ENCODE measurements at places on chromosomes 3 and 15.

GRCh38 chr3:107212618-107213017 lies 164.6 kb upstream of the CCDC54 start:
- DNase-seq, result no peak

DNA sequence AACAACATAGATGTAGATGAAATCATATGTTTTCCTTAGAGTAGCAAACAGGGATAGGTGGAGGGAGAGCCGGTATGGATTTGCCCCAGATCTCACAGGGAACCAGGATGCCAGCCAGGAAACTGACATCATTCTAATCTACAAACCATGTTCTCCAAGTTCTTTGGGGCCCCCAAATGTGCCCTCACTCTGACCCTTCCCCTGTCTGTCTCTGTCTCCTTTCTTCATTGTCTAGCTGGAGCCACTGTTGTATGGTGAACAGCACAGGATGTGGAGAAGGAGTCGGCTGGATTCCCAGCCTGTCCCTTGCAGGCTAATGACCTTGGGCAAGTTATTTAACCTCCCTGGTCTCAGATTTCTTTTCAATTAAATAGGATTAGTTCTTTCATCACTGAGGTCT lies 962 bp downstream of the ATP13A5 start:
- DNase-seq, result no peak

DNA sequence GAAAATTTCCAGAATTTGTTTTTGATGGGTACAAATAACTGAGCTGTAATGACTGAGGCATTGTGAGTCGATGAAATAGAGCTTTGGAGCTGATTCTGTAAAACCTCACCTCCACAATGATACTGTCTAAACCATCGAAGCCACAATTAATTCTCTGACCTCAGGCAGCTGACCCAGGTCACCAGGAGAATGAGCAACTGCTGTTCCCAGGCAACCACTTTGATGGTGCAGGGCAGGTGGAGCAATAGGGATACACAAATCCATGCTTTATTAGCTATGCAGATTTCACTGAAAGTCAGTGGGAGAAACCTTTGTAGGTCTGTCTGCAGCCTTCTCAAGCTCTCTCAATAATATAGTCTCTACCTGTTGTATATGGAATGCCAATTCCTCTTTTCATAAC lies 204.4 kb downstream of the RYR3 start:
- no peak for DNase-seq

GRCh38 chr3:194001-194400 lies 2.6 kb upstream of the CHL1 start:
- no peak for DNase-seq

- no peak for DNase-seq
Measured at GRCh38 chr3:181687731-181688130, 24.0 kb upstream of the SOX2 start.

GRCh38 chr3:33037471-33037870 lies 59.5 kb downstream of the GLB1 start:
- DNase-seq, result no peak

GRCh38 chr3:56467801-56468183 lies 475 bp downstream of the ERC2 start:
- no peak for DNase-seq

DNA sequence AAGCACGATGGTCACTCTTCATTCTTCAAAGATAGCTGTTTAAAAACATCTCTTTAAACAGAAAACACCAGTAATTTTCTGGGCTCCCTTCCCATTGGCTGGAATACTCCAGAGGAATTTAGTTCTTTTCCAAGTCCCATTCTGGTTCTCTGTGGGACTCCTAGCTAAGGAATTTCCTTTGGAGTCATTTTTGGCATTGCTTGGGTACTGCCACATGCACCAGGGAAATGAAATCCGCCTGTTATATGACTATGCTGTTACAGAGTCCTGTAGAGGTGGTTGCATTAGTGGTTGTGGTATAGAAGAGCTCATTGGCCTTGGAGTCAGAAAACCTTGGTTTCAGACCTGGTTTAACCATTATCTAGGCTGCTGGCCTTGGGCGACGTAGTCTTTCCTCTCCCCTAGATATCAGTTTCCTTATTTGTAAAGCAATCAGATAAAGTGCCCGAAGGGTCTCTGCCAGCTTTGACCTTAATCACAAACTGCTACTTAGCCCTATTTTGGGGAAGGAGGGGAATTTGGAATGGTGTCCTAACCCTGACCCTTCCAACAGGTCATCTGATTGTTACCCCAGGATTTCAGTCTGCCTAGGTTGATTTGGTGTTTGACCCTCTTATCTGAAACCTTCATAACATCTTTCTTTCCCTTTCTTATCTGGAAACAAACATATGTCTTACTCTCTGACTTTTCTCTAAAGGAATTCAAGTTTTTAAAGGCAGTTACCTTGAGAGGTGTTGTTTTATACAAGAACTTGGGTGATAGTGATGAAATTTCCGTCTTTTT lies 13.4 kb downstream of the RTP1 start:
- no peak for DNase-seq

GRCh38 chr3:140206196-140207040 lies 271.4 kb downstream of the CLSTN2 start:
- no peak for DNase-seq

- no peak for DNase-seq
Measured at GRCh38 chr3:139970526-139970925, 35.5 kb downstream of the CLSTN2 start.

GRCh38 chr3:188662795-188663194 lies 508.8 kb downstream of the LPP start:
- DNase-seq, result no peak

- no peak for DNase-seq
Measured at GRCh38 chr3:136350132-136350531, 100.0 kb downstream of the PCCB start.

- DNase-seq, result no peak
Measured at GRCh38 chr3:53230041-53230621, 25.7 kb downstream of the TKT start.

- no peak for DNase-seq
Measured at GRCh38 chr3:163347944-163348343, 1730.4 kb downstream of the SI start.

Data from GF-D8 (cell line).